ENCODE measurements at places on chromosomes 6 and 20.

DNA sequence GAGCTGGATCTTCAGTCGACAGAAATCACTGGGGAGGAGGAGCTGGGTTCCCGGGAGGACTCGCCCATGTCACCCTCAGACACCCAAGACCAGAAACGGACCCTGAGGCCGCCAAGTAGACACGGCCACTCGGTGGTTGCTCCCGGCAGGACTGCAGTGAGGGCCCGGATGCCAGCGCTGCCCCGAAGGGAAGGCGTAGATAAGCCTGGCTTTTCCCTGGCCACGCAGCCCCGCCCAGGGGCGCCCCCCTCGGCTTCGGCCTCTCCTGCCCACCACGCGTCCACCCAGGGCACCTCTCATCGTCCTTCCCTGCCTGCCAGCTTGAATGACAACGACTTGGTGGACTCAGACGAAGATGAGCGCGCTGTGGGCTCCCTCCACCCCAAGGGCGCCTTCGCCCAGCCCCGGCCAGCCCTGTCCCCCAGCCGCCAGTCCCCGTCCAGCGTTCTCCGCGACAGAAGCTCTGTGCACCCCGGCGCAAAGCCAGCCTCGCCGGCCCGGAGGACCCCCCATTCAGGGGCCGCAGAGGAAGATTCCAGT is 63.0 kb downstream of the FNDC1 start:
- DNase-seq = no peak

- DNase-seq = no peak
These were observed 3.2 kb upstream of the APCDD1L start for GRCh38 chr20:58518387-58518786.

DNA sequence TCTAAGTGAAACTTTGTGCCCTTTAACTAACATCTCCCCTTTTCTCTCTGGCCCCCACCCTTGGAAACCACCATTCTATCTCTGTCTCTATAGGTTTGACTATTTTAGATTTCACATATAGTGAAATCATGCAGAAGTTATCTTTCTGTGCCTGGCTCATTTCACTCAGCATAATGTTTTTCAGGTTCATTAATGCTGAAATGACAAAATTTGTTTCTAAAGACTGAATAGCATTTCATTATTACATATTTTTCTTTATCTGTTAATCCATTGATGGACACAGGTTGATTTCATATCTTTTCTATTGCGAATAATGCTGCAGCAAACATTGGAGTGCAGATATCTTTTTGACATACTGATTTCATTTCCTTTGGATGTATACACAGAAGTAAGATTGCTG is 30.7 kb downstream of the MEI4 start:
- DNase-seq = no peak

- no peak for DNase-seq
These were observed 10.7 kb downstream of the BHLHE23 start for GRCh38 chr20:62995898-62996595.

DNA sequence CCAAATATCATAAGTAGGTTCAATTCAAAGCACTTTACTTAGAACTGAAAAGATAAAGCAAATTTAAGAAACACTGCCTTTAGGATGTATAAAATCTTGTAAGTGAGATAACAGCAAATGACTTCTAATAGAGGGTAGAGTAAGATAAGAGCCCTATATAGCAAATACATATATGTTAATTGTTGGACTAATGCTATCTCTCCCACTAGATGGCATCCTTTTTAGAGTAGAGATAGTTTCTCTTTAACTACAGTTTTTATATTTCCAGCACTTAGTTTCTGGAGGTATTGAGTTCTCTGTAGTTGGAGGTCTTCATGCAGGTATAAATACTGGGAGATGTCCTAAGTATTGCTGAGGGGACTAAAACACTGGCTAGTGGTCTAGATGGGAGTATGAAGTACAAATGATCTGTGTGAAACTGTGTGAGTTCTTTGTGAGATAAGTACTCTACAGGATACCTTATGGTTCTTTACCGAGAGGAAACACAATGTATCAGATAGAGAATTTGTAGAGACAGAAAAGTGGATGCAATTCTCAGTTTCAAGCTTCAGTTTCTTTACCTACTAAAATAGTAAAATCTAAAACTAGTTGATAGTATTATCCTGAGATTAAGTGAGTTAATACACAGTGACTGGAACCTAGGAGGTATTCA is 399.3 kb downstream of the KHDRBS2 start:
- DNase-seq = peak; percentile 15

DNA sequence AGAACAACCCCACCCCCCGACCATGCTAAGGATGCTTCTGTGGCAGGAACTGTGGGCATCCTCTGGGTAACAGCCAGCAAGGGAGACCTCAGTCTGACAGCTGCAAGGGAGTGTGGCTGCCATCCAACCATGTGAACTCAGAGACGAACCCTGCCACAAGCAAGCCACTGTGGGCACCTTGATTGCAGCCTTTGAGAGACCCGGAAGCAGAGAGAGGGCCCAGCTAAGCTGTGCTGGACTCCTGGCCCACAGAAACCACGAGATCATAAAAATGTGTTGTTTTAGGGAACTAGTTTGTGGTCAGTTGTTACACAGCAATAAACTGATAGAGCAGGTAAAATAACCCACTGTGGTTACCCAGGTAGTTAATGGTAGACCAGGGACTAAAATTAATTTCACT is 414.6 kb downstream of the CDH26 start:
- no peak for DNase-seq

DNA sequence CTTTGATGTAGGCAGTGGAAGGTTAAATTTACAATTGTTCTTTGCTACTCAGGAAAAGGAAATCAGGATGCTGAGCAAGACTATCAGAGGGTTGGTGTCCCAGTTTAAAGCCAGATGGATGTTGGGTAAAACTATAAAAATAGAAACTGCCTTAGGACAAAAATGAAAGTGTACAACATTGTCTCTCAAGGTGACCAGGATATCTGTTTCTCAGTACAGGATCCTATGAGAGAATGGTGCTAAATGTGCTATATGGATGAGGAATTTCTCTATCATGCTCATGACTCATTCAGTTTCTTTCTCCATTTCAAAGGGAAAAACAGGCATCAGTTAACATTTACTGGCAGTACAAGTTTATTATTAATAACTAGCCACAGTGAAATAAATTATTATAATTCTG is 534.2 kb upstream of the GJE1 start:
- DNase-seq = no peak

- no peak for DNase-seq
These were observed 1223.6 kb upstream of the GJE1 start for GRCh38 chr6:140909156-140909555.

GRCh38 chr20:54118220-54119001 is 48.0 kb upstream of the BCAS1 start:
- DNase-seq = no peak

GRCh38 chr6:52675372-52675771 is 4.5 kb downstream of the TMEM14A start:
- DNase-seq = no peak

DNA sequence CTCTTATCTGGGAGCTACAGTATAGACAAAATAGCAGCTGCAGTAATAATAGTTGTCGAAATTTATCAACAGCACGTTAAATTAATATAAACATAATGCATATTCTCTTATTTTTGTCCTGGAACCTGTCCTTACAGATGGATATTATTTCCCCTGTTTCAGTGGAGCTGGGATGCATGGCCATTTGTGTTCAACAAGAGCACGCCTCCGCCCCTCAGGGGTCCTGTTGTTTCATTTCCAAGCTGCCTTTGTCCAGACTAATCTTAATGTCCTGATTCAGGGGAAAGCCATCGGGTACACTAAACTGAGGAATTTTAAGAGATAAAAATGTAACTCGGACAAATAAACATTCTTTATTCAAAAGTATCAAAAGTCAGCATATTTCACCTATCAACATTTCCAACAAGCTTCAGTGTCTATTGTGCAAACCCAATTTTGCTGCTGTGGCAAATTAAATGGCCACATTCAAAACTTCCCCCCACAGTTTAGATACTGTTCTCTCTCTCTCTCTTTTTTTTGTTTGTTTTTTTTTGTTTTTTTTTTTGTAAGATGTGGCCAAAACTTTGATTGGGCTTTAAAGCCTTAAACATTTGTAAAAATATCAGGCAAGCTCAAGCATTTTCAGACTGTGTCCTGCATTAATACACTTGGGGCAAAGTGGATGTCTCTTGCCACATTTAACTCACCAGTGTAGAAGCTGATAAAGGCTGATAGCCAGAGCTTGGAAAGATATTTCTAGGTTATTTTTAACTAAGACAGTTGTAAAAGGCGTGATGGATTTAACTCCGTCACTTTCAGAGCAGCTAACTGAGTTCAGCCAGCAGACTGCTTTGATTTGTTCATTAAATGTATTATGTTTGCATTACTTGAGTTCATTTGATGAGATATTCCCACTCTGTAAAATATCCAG is 112.5 kb upstream of the QKI start:
- DNase-seq = no peak

GRCh38 chr6:4323322-4323721 is 187.9 kb upstream of the ECI2 start:
- DNase-seq = peak; percentile 41

DNA sequence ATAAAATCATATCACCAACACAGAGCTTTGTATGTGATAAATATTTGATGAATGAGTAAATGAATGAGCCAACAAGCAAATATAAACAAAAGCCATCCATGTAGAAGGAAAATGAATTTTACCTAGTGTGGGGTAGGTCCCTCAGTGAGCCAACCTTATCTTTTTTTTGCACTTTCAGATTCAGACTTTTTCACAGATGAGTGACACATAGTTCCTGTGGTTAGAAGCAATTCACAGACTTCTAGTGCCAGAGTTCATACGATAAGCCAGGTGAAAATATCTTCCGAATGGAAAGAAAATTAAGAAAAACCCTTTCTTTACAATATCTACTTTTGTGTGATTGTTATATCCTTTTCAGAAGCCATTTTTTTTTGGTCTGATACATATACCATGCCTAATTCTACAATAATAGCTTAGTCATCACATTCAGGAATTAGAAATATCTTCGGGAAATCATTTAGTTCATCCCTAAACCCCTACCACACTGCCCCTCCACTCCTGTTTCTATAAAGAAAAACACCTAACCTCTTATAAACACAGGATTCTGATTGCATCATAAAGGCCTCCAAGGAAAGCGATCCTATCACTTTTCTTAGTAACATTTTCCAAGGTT is 82.7 kb upstream of the CNR1 start:
- no peak for DNase-seq

DNA sequence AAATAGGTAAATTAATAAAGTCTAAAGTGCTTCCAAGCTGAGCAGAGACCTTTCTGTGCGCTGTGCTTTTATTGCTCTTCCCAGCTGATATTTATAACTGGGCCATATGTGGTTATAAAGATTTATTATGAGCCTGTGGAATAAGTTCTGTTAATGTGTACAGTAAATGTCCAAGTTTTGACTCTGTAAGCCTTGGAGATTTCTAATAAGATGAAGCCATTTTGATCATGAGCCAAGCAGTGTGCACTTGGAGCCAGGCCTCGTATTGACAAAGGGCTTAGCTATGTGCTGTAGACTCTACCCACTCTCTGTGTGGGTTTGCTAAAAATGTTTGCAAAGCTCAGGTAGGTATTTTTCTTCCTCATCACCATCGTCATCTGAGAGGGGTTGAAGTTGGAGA is 361.1 kb downstream of the FOXA2 start:
- DNase-seq = no peak

DNA sequence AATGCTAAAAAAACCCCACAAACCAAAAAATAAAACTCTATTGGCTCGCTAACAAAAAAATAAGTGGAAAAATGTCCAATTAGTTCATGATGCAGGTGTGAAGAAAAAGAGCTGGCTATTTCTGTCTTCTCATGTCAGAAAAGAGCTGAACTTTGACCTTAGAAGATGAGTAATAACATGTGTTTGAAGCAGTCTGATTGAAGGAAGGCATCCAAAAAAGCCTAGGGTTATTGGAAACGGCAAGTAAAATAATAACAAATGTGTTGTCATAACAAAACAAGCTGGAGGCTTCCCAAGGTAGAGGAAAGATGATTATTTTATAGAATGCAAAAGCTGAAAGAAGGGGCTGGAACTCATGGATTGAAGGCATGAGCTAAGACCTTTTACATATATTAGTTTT is 94.4 kb upstream of the FAM184A start:
- no peak for DNase-seq

DNA sequence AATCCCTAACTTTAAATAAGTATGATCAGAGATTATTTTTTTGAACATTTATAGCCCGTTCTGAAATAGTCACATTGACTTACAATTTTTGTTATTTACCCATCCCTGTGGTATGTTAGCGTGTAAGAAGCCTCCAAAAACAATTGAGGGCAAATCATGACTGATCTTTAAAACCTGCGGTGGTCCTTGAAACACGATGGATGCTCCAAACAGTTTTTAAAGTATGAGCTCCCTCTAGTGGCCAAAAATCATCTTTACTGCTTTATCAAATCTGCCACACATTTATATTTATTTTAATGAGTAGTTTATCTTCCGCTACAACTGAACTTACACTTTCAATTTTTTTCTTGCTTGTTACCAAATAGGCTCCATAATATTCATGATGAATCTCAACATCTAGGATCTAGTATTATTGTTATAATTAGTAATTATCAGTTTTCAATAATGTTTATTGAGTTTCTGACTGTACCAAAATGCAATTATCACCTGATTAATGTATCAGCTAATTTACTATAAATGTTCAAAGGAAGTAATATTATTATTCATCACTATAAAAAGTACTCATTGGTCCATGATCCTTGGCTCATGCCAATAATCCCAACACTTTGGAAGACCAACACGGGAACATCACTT is 52.2 kb downstream of the MARCKS start:
- DNase-seq = peak; percentile 53

- no peak for DNase-seq
These were observed at the start of gene TPMT for GRCh38 chr6:18154507-18155149. TSS of gene TPMT (minus strand) at chr6:18155077. CDS start at chr6:18149127, 5,950 bp downstream.

- no peak for DNase-seq
These were observed 12.6 kb upstream of the SLPI start for GRCh38 chr20:45266977-45267376.

- DNase-seq = no peak
These were observed 32.8 kb downstream of the GSS start for GRCh38 chr20:34922654-34923381.

- peak; percentile 64 for DNase-seq
These were observed 111.0 kb upstream of the RALGAPA2 start for GRCh38 chr20:20823476-20823881.

- peak; percentile 64 for DNase-seq
These were observed 9.0 kb downstream of the TEAD3 start for GRCh38 chr6:35487658-35488516.

DNA sequence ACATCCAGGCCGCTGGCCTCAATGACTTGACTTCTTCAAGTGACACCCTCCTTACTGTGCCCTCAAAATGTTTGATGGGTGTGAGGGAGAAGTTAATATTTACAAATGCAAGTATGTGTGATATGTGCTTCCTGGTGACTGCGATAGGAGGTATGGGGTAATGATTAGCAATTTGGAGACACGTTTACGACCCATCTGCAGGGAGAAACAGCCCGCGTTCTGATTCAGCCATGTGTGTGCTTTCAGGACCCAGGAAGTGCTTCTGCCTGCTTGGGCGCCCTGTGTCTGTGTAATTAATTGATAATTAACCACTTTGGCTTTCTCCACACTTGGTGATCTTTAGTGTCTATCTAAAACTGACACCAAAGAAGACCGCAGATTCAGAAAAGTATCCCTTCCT is 25.0 kb downstream of the SIRPA start:
- no peak for DNase-seq

All from suppressor macrophage (primary cell).